ENCODE measurements at places on chromosomes 4 and X. TPM values are rescaled to one million over a fixed set of nuclear protein-coding genes. Genes with fewer than 3 reads are reported as not detected.
A peak's percentile ranks its signal among the peaks of the same experiment; 100 is the strongest.

- DNase-seq: no peak
Observed at GRCh38 chr4:26622913-26623312, 39.0 kb downstream of the TBC1D19 start.

GRCh38 chr4:98210281-98210680 is 50.9 kb upstream of the RAP1GDS1 start:
- no peak for DNase-seq

- DNase-seq: no peak
Observed at GRCh38 chrX:33726281-33727160, 405.6 kb downstream of the FAM47A start.

DNA sequence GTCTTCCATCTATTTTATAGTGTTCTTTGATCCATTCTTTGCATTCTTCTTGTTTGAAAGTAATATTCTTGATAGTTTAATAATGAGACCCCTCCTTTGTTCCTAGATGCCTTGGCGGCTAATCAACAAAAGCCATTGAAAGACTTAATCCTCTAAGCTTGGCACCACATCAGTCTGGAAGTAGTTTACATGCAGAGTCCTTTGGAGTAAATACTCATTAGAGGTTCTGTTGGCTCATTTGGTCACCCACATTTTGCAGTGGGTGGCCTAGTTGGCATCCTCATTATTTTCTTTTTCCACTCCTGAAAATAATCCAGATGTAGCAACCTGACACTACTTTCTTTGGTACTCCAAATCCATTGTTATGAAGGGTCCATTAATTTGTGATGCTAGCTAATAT is 64.5 kb downstream of the DKK2 start:
- no peak for DNase-seq

GRCh38 chrX:150081076-150081475 is 142.8 kb upstream of the EOLA2 start:
- DNase-seq: no peak

GRCh38 chr4:23969635-23970145 is 79.8 kb upstream of the PPARGC1A start:
- DNase-seq: no peak

DNA sequence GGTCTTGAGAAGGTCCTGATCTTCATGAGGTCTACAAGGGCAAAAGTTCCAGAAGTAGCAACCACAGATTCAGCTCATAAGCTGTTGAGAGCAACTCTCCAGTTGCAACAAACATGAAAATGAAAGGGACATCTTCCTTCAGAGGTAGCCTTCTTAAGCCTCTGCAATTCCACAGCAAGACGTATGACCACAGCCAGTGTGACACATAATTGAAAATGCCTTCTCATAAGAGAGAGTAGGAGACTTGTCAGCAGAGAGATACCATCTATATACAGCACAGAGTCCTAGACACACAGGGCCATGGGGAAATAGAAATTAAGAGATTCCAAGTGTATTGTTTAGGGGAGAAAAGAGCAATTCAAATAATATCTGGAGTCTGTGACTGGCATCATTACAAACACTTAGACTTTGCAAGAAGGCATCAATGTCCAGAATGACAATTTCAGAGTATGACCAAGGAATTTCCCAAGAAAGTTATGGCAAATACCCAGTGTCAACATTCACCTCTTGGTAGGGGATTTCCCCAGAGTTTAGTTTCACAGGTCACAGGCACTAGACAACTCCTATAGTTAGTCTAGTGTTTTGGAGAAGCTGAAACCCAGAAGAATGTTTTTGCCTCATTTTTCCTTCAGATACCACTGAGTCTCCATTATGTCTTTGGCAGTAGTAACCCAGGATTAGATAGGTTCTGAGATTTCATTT is 340.3 kb downstream of the ZNF674 start:
- no peak for DNase-seq

GRCh38 chr4:69224891-69225290 is 10.3 kb upstream of the UGT2B11 start:
- DNase-seq: no peak

DNA sequence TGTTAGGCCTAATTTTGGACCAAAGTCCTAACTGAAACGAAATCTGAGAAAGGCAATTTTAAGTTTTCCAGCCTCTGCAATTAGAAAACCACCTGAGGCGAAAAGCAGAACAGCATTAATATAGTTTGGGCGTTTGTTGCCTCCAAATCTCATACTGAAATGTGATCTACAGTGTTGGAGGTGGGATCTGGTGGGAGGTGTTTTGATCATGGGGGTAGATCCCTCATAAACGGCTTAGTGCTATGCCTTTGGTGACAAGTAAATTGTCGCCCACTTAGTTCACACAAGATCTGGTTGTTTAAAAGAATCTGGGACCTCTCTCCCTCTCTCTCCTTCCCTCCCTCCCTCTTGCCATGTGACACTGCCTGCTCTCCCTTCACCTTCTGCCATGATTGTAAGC is 5.7 kb downstream of the FAM241A start:
- DNase-seq: no peak

DNA sequence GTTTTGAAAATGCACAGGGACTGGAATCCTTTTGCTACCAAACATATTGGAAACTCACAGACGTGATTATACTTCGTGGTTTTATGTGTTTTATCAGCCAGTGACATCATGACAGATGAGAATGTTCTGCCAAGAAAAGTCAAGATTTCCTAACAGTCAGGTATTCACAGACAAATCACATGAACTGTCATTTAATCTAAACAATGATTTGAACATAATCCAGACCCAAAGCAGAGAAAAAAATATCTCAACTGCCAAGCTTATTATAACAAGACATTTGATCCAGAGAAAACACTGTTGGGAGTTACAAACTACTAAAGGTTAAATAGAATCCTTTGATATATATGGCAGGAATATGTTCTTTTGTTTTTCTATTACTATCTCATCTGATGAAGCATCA is 635.9 kb upstream of the FRG1 start:
- no peak for DNase-seq

DNA sequence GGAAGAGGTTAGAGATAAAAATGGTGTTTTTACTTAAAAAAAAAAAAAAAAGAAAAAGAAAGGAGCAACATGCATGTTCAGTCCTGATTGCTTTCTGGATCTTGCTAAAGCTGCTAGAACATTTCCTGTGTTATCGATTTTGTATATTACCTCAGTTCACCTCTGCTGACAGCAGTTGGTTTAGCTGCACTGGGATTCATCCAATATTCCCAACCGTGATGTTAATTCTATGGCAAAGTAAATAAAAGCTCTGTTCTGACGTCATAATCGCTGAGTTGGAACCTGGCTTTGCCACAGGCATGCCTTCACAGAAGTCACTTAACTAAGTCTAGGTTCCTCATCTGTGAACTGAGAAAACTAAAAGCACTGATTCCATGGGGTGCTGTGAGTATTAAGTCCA is 90.7 kb upstream of the SORBS2 start:
- DNase-seq: peak; percentile 18

- DNase-seq: no peak
Observed at GRCh38 chr4:7564242-7564641, 129.5 kb upstream of the PSAPL1 start.

DNA sequence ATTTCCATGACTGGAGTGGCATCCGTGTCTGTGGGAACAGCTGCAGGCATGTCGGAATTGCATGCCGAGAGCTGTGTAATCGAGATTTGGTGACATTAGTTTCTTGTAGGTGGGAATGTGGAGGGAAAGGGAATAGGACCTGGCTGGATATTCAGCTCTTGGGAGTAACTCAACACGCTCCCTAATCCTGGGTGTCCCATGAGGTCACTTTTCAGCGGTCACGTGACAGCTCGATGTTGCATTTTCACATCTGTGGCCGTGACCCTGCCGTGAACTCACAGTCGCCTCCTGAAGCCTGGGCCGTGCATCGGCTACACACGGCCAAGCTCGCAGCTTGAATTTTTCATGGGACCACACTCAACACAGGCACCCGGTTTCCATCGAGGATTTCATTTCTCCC is 25.8 kb upstream of the PSAPL1 start:
- no peak for DNase-seq

DNA sequence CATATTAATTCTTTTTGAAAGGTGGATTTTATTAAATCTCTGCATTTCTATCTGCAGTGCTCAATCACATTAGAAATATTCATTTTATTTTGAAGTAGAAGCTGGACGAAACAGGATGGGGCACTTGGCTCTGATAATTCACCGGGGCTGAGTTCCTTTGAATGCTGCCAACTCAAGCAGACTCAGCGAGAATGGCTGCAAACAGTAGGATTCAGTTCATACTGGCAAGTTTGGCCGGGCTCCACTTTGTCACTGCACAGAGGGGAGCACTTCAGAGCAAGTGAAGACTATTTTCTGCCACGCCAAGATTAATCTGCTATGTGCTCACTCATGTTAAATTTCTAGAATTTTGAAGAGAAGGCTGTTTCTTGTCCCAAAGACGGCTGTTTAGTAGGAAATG is 30.7 kb upstream of the KLHL8 start:
- DNase-seq: no peak

- DNase-seq: no peak
Observed at GRCh38 chrX:33053001-33053400, 158.3 kb downstream of the DMD start.

- no peak for DNase-seq
Observed at GRCh38 chrX:28701222-28701621, 114.0 kb downstream of the IL1RAPL1 start.

- no peak for DNase-seq
Observed at GRCh38 chr4:80507507-80507906, 172.0 kb downstream of the CFAP299 start.

GRCh38 chr4:31045724-31046318 is 325.7 kb downstream of the PCDH7 start:
- peak; percentile 2 for DNase-seq

- no peak for DNase-seq
Observed at GRCh38 chrX:97132664-97133415, 249.1 kb downstream of the RPA4 start.

The DTHD1 gene
- total RNA-seq: not detected

The STK32B gene
- 8.3 TPM for total RNA-seq

The IL21 gene
- total RNA-seq: not detected
